Stimulated activated CD8-positive, alpha-beta memory T cell treated with anti-CD3 and anti-CD28 coated beads, Interleukin-2, amount 100 ng/mL, for 1 hour (primary cell): ENCODE measurements at places on chromosomes 3 and 15.

DNA sequence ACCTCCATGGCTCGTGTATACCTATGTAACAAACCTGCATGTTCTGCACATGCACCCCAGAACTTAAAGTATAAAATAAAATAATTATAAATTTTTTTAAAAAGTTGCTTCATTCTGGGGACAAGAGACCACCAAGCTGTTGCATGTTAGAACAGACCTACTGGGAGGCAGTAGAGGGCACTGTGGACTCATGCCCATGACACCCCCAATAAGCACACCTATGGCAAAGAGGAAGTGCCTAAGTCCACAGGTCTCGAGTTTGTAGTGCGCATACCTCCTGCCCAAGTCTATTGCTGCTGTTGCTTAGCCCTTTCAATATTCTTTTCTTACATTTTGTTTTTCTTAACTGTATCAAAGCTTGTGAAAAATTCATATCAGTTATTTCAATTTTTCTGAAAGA, 267.9 kb upstream of the THBS1 start:
- no peak for DNase-seq

GRCh38 chr3:81876826-81877225, 115.4 kb upstream of the GBE1 start:
- DNase-seq, result no peak

- no peak for DNase-seq
Measured at GRCh38 chr3:113147681-113148261, 63.6 kb upstream of the BOC start.

DNA sequence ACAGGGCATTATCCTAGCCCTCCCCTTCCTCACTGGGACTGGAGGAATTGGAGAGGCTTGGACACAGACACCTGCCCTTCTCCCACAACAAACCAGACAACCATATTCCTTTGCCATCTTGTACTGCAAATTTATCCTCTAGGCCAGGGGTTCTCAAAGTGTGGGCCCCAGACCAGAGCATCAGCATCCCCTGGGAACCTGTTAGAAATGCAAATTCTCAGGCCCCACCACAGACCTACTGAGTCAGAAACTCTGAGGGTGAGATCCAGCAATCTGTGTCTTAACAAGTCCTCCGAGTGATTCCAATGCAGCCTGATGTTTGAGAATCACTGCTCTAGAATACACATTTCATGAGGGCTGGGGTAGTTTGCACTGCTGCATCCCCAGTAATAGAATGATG, 115.4 kb downstream of the OXNAD1 start:
- DNase-seq, result no peak
